ENCODE measurements at places on chromosomes 4 and X. TPM values are rescaled to one million over a fixed set of nuclear protein-coding genes. Genes with fewer than 3 reads are reported as not detected.
A peak's percentile ranks its signal among the peaks of the same experiment; 100 is the strongest.

GABRG1 gene
- total RNA-seq: not detected

DNA sequence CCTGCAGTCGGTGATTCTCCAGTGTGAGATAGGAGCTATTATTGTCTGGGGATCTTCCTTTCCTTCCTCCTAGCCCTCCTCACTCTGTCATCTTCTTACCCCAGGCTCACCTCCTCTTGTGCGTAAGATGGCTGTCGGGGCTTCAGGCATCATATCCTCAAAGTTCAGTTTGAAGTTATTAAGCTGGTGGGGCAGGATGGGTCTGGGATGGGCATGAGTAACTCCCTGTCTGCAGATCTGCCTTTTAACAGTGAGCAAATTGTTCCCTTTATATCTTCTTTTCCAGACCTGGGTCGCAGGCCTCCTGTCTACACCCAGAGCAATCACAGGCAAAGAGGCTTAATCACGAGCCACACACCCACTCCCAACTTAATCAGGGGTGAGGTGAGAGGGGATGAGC is 900 bp upstream of the MTMR1 start:
- peak; percentile 35 for DNase-seq

GRCh38 chr4:130336585-130337217 is 1240.7 kb downstream of the C4orf33 start:
- peak; percentile 60 for DNase-seq

DNA sequence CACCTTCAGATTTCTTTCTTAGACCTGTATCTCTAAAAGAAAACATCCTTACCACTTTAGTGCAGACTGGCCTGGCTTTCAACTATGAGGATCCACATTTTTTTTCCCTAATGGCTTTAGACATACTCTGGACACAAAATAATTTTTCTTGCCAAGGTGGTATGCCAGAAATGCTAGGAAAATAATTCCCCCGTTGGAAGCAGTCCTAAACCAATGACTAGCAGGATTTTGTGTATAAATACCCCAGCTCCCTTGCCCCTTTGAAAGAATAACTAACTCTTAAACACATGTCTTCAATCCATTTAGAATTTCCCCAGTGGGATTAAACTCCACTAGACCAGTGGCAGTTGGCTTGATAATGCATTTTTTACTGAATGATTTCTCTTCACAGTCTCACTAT is 500.5 kb upstream of the FTHL17 start:
- DNase-seq: no peak

- no peak for DNase-seq
Observed at GRCh38 chrX:118448273-118448783, 47.3 kb upstream of the DOCK11 start.

- DNase-seq: no peak
Observed at GRCh38 chr4:179352221-179352620, 1910.0 kb upstream of the AGA start.

DNA sequence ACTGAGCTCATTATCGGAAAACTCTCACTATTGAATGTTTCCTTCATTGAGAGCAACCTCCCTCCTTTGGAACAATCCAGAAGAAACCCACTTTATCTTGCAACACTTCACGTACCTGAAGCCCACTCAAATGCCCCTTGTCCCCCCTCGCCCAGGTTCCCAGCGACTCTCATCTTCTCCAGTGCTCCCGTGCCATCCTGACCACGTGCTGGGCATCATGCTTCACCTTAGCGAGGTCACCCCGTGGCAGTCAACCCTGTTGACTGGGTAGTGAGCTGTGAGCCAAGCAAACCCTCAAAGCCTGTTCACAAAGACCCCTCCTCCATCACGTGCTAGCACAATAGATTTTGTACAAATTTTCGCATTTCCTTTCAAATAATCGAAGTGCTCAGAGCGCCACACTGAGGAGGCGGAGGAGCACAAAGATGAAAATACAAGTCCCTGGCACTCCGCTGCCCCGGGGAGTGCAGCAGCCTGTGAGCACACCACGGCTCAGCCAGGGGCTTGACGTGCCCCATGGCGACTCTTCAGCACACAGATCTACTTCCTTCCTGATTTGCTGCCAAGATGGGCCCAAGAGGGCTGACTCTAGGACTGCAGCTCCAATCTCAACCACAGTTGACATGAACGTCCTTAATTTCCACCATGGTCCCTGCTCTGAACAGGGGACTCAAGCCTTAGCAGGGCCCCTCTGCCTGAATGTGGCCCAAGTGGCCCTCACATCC is 15.6 kb downstream of the PDZD4 start:
- DNase-seq: no peak

APBB2 gene
- 88.5 TPM for total RNA-seq

VSIG4 gene
- not detected for total RNA-seq

CLCN4 gene
- 10.2 TPM for total RNA-seq

GRCh38 chr4:92483341-92483740 is 179.6 kb downstream of the GRID2 start:
- no peak for DNase-seq

- DNase-seq: no peak
Observed at GRCh38 chr4:122710434-122711308, 21.8 kb upstream of the BBS12 start.

HDAC6 gene
- total RNA-seq: 121 TPM

- DNase-seq: no peak
Observed at GRCh38 chr4:112426416-112426815, 89.6 kb downstream of the NEUROG2 start.

GRCh38 chrX:107480272-107480671 is 30.8 kb downstream of the FRMPD3 start:
- no peak for DNase-seq

- DNase-seq: no peak
Observed at GRCh38 chrX:65136424-65136823, 160.2 kb upstream of the ZC4H2 start.

- DNase-seq: no peak
Observed at GRCh38 chr4:82508011-82508410, 53.8 kb downstream of the TMEM150C start.

DNA sequence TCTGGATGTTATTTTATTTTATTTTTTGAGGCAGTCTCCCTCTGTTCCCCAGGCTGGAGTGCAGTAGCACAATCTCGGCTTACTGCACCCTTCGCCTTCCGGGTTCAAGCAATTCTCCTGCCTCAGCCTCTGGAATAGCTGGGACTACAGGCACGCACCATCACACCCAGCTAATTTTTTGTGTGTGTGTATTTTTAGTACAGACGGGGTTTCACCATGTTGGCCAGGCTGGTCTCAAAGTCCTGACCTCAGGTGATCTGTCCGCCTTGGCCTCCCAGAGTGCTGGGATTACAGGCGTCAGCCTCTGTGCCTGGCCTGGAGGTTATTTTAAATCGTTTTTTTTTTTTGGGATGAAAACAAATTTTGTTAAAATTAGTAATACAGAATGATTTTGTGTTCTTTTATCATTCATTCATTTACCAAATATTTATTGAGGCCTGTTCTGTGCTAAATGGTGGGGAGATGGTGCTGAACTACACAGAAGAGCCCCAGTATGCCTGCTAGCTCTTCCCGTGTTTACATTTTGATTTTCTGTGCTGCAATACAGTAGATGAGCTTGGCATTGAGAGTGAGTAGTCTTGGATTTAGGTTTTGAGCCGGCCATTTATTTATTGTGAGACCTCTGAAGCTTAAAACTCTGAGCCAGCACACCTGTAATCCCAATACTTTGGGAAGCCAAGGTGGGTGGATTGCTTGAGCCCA is 22.7 kb downstream of the ADD1 start:
- no peak for DNase-seq

MAGEB1 gene
- total RNA-seq: not detected

GRCh38 chr4:172892300-172892699 is 276.3 kb upstream of the GALNT7 start:
- peak; percentile 24 for DNase-seq

DNA sequence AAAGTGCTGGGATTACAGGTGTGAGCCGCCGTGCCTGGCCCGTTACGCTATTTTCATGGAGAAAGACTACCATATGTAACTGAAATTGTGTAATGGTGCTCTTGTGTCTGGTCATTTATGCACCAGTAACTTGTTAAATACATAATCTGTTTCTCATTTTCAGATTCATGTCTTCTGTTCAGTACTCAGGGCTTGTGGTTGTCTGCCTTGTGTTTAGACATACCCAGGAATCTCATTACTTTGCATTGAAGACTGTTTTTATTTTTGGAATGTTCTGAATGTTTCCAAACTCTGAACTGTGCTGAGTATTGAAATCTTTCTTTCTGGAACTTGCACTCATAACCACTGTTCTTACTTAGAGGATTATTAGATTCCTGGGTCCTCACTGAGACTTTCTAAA is 52.8 kb downstream of the PDLIM5 start:
- no peak for DNase-seq

GRCh38 chrX:124005228-124005627 is 43.7 kb downstream of the STAG2 start:
- DNase-seq: no peak

DNA sequence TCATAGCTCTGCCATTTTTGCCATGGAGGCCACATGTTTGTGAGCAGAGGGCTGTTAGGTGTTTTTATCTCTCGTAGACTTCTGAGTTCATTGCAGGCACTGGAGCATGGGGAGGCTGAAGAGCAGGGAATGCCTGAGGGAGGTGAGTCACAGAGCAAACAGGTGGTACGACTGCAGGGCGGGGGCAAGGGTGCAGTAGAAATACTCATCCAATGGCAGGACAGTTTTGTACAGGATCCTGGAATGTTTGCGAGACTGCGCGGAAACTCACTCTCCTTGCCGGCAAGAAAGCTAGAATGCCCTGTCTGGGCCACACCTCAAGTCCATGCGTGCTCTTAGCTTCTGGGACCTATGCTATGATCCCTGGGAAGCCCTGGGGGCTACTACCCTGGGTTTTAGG is 20.0 kb upstream of the VCX2 start:
- no peak for DNase-seq
